ENCODE measurements at places on chromosomes 5 and 9.

- DNase-seq = no peak
These were observed 41.8 kb downstream of the NSD1 start for GRCh38 chr5:177175336-177175735.

- DNase-seq = no peak
These were observed 66.2 kb downstream of the MVB12B start for GRCh38 chr9:126392662-126393371.

GRCh38 chr5:14481349-14481748, 100.2 kb upstream of the OTULINL start:
- DNase-seq = no peak

DNA sequence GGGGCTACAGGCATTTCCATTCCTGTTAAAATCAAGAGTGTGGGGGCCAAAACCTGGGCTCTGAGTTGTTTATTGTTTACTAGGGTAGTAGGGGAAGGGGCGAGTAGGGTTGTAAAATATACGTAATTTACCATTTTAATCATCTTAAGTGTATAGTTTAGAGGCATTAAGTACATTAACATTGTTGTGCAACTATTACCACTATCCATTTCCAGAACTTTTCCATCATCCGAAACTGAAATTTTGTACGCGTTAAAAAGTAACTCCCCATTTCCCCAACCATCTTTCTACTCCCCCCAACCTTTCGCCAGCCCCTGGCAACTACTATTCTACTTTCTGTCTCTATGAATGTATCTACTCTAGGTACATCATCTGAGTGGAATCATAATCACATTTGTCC, 3.6 kb upstream of the FOXD1 start:
- DNase-seq = no peak

DNA sequence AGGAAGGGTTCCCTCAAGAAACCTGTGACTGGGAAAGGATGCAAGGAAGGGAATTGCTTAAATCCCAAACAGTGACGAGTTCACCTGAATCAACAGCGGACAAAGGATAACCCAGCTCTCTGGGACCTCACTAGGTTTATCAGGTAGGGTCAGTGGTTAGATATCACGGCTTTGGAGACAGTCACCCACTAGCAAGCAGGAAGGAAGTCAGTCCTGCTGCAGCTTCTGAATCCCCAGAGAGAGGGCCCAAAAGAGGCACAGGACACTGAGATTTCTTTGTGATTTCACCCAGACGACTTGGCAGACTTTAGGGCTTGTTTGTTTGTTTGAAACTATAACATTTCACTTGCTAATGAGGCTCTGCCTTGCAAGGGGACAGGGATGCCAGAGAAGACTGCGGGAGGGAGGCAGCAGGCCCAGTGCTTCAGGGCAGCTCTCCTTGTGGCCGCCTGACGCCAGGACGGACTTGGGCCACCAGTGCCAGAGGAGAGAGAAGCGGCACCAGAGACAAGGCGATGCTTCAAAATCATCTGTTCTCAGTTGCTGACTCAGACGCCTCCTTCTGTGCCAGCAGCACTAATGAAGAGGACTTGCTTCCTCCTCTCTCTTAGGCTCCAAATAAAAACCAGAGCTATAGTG, 275.6 kb upstream of the SLC30A5 start:
- DNase-seq = no peak

GRCh38 chr9:121326130-121326838, 43.8 kb downstream of the STOM start:
- DNase-seq = no peak

GRCh38 chr5:148790545-148791333, 35.7 kb upstream of the ADRB2 start:
- DNase-seq = no peak

DNA sequence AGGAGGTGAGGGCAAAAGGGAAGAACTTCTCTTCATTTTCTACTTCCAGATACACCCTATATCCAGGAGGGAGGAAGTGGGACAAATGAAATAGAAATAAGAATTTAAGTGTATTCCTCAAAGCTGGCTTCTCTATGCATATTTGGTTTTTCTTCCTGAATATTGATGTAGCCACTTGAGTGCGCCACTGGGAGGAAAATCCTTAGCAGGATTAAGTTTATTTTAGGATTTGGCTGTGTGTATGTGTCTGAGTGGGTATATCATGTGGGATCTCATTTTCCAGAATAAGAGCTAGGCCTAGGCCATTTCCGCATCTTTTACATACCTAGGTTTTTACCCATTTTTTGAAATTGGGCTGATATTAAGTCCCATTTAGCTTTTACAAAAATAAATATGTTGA, 42.5 kb downstream of the MAP1B start:
- no peak for DNase-seq

- DNase-seq = no peak
These were observed 30.3 kb upstream of the IL17B start for GRCh38 chr5:149409268-149409948.

- DNase-seq = no peak
These were observed 42.1 kb downstream of the FOXI1 start for GRCh38 chr5:170147753-170148264.

GRCh38 chr5:116799401-116799800, 224.8 kb upstream of the SEMA6A start:
- DNase-seq = no peak
